Activated CD4-positive, CD25-positive, alpha-beta regulatory T cell treated with anti-CD3 and anti-CD28 coated beads, Interleukin-2, amount 50 U/mL, for 16 hours (primary cell): ENCODE measurements at places on chromosomes 7 and 10.

- no peak for DNase-seq
Observed at GRCh38 chr10:96814264-96814663, 17.8 kb upstream of the LCOR start.

GRCh38 chr10:6279540-6280267, 77.0 kb downstream of the PFKFB3 start:
- no peak for DNase-seq

GRCh38 chr10:60351191-60351853, 38.4 kb downstream of the ANK3 start:
- no peak for DNase-seq

DNA sequence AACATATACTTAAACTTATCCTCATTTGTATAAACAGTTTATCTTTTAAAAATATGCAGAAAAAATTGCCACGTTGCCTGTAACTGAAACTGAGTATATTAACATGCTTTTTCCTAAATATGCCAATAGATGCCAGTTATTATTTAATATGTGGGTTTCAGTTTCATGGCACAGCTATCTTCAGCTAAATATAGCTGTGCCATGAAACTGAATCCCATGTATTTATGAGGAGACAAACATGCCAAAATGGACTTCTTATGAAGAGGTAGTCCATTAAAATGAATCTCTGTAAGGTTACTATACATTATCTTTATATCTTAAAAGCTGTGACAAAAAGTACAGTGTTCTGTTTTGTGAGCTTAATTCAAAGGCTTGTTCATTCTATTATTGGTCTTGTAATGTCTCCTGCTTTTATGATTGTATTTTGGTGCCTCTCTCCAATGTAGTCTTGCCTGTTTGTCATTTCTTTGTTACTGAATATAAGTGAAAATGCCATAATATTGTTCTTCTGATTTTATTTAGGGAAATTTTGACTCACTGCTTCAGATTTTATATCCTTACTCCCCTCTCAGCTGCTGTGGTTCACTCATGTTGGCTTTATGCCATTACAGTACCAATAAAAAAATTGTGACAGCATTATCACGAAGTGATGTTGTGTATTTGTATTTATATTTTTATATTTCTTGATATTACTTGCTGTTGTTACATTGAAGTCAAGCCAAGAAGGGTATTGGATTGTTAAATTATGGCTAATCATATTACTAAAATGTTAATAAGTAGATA, 34.3 kb upstream of the CACNA2D1 start:
- no peak for DNase-seq

DNA sequence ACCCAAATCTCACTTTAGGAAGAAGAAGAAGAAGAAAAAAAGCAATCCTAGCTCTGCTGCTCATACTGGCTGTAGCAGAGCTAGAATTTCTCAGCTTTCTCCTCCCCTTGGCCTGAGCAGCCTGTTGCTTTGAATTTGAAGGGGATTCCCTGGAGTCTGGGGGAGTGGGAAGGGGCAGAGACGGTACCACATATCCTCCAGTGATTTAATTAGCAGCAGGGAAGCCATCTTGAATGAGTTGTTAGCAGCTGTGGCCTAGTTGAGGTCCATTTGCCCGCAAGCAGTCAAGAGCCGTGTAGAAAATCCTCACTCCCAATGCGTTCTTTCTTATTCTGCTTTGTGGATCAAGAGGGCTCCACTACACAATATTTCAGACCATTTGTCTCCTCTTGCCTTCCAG, 16.5 kb downstream of the PDE6C start:
- no peak for DNase-seq

- DNase-seq = no peak
Observed at GRCh38 chr10:100350914-100351485, 4.0 kb downstream of the SCD start.

- DNase-seq = no peak
Observed at GRCh38 chr7:107180378-107180777, 11.6 kb downstream of the HBP1 start.

- DNase-seq = no peak
Observed at GRCh38 chr10:98673171-98673782, 226.5 kb upstream of the HPS1 start.

DNA sequence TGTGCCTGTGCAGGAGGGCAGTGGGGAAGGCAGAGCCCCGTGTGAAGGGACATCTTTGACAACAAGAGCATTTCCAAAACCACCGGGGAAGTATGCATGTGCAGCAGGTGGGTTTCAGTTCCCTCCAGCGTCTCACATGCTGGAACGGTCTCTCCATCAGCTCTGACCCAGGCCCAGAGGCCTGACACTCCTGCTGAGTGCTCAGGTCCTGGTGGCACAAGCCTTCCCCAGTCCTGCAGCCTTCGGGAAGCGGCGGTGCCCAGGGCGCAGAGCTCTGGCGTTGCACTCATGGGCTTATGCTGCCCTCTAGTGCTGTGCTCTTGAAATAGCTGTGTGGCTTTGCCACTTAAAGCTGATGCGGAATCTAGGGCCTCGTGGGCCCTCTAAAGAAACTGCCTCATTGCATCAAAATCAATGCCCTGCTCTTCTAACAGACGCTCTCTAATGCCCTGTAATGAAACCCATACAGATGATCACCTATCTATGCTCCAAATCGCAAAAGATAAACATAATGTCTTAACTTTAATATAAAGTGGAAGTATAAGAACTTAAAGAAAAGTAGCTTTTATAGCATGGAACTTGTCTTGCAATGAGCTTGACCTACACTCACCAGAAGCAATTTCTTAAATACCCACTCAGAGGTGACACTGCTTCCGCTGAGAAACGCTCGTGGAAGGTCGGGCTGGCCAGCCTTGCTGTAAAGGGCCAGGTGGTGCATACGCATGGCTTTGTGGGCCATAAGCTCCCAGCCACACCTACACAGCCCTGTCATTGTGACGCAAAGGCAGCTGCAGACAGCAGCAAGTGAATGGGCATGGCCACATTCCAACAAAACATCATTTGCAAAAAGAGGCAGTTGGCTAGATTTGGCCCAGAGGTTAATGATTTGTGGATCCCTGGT, 38.6 kb downstream of the CLRN3 start:
- no peak for DNase-seq
